ENCODE measurements at places on chromosomes 2 and 18. TPM values are rescaled to one million over a fixed set of nuclear protein-coding genes. Genes with fewer than 3 reads are reported as not detected.

The IRS1 gene
- total RNA-seq, result 11.3 TPM

The ALPP gene
- 0.45 TPM for total RNA-seq

The ASAP2 gene
- 12.9 TPM for total RNA-seq

The ELOA2 gene
- total RNA-seq, result not detected

The CD207 gene
- not detected for total RNA-seq

The POTEC gene
- total RNA-seq, result not detected

The STARD6 gene
- not detected for total RNA-seq

The EFHD1 gene
- 0.66 TPM for total RNA-seq

The TMEM169 gene
- total RNA-seq, result 0.84 TPM

The CLEC4F gene
- total RNA-seq, result not detected

The DNAJC27 gene
- 4.4 TPM for total RNA-seq

The ABCG5 gene
- total RNA-seq, result not detected

The KIF5C gene
- total RNA-seq, result not detected

The MAP2 gene
- total RNA-seq, result 0.21 TPM

Measured in SJSA1 (cell line).